Skeletal muscle tissue (tissue), 5 donors: ENCODE measurements at places on chromosomes 16 and 17. TPM values are rescaled to one million over a fixed set of nuclear protein-coding genes. Genes with fewer than 3 reads are reported as not detected.

Gene ARHGDIG
- total RNA-seq: 1.0 TPM

Gene SOX15
- total RNA-seq: not detected

Gene DHX38
- 53.2 TPM for total RNA-seq

Gene EME1
- 2.1 TPM for total RNA-seq
